ENCODE measurements at places on chromosomes 2 and 18.

DNA sequence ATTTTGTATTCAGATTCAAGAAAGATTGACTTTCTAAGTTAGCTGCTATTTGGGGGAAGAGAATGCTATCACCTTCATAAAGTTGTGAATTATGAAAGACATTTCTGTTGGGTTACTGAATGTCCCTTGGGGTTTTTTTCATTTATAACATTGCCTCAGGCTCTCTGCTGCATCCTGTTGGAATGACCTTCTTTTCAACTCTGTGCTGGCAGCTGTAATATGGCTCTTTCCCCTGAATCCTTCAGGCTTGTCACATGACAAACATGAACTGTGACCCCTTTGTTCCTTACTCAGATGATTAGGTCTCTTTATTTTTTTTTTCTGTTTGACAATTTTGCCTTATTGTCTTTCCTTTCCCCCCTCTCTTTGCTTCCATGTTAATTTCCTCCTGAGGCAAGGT lies 159.8 kb downstream of the TAF4B start:
- no peak for DNase-seq

GRCh38 chr18:39208190-39208589 lies 1642.6 kb upstream of the CELF4 start:
- DNase-seq = no peak

DNA sequence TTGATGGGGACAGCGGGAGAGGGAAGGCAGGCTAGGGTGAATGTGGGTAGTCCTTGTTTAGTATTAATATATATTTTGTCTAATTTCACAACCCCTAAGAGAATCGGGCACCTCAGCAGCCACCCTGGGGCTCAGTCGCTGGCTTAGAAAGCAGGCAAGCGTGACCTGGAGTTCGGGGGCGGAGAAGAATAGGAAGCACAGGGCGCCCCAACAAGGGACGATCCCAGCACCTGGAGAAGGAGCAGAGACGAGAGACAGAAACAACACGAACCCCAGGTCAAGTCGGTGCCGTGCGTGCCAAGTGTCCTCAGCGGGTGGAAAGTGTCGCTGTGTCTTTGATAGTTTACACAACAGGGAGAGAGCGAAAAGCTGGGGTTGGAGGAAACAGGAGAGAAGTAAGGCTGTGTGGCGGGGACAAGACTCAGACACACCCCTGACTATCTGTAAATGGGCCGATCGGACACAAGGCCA lies 95.4 kb downstream of the NFATC1 start:
- DNase-seq = no peak

- DNase-seq = no peak
Observed at GRCh38 chr2:43178055-43178598, 48.3 kb downstream of the ZFP36L2 start.
